KBM-7 (cell line): ENCODE measurements at places on chromosomes 5 and 9.
A peak's percentile ranks its signal among the peaks of the same experiment; 100 is the strongest.

GRCh38 chr5:32753765-32754164 is 42.6 kb downstream of the NPR3 start:
- DNase-seq = peak; percentile 35

- no peak for DNase-seq
These were observed 323.8 kb downstream of the TMEM167A start for GRCh38 chr5:82753374-82753773.

- no peak for DNase-seq
These were observed 480.3 kb upstream of the SEMA6A start for GRCh38 chr5:117054911-117055310.

GRCh38 chr5:92864591-92864990 is 716.4 kb downstream of the NR2F1-AS1 start:
- no peak for DNase-seq

GRCh38 chr9:10701906-10702305 is 89.1 kb upstream of the PTPRD start:
- DNase-seq = no peak

- DNase-seq = no peak
These were observed 6.7 kb downstream of the NCBP1 start for GRCh38 chr9:97640325-97640724.

GRCh38 chr5:55575815-55576583 is 41.2 kb upstream of the PLPP1 start:
- peak; percentile 90 for DNase-seq

DNA sequence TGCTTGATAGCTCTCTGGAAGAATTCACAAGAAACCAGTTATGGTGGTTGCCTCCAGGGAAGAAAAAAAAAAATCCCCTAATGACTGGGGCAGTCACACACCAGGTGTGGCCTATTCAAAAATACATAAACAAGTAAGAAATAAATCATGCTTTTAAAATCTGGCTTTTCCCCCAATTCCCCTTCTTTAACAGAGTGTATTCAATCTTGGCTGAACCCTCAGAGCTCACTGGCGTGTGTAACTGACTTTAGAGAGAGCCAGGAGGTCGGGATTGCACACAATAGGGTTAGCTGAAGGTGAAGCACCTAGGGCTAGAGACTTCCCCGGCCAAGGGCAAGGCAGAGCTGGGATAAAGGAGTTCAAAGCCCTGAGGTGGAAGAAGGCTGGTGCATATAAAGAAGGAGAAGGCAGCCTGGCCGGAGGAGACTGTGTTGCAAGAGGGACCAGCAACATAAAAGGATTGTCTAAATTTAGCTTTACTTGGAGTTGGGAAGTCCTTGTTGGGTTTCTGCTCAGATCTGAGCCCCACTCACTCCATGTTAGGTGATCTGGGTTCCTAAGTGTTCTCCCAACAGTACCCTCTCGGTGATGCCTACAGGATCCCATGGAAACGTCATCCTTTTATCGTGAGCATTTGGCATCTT is 19.7 kb downstream of the FNBP1 start:
- DNase-seq = no peak

- no peak for DNase-seq
These were observed 84.3 kb upstream of the SLC1A3 start for GRCh38 chr5:36521838-36522745.

DNA sequence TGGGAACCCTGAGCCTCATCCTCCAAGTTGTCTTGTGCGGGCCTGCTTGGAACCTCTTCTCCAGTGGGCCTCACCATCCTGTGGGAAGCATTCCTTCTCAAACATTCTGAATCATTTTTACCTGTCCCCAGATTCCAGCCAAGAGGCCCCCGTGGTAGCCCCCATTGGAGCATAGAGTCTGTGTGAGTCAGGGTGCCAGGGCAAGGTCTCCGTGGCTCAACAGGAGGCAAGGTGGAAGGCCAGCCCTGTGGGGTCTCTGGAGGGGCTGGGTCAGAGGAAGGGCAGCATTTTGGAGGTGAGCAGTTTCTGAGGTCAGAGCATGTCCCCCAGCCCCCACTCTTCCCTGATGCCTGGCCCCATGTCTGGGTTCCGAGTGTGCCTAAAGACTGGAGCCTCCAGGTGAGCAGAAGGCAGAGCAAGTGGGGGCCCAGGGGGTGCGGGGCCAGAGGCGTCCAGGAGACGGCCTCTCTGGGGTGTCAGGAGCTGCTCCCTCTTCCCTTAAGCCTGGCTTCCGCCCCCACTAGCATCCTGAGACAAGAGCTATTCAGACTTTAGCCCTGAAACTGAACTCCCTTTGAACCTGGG is 2.1 kb downstream of the CACNA1B start:
- DNase-seq = no peak

GRCh38 chr9:129781981-129782380 is 21.0 kb upstream of the TOR1B start:
- DNase-seq = no peak

DNA sequence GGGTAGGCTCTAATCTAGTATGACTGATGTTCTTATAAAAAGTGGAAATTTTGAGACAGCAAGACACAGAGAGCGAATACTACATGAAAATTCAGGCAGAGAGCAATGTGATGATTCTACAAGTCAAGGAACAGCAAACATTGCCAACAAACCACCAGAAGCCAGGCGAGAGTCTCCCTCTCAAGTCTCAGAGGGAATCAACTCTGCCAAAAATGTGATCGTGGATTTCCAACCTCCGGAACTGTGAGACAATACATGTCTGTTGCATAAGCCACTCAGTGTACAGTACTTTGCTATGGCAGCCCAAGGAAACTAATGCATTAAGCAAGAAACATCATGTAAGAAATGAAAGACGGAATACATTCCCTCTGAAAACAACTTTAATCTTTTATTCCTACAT is 52.1 kb upstream of the CCNG1 start:
- DNase-seq = no peak

GRCh38 chr9:112925058-112925641 is 34.5 kb upstream of the SLC46A2 start:
- DNase-seq = peak; percentile 66

DNA sequence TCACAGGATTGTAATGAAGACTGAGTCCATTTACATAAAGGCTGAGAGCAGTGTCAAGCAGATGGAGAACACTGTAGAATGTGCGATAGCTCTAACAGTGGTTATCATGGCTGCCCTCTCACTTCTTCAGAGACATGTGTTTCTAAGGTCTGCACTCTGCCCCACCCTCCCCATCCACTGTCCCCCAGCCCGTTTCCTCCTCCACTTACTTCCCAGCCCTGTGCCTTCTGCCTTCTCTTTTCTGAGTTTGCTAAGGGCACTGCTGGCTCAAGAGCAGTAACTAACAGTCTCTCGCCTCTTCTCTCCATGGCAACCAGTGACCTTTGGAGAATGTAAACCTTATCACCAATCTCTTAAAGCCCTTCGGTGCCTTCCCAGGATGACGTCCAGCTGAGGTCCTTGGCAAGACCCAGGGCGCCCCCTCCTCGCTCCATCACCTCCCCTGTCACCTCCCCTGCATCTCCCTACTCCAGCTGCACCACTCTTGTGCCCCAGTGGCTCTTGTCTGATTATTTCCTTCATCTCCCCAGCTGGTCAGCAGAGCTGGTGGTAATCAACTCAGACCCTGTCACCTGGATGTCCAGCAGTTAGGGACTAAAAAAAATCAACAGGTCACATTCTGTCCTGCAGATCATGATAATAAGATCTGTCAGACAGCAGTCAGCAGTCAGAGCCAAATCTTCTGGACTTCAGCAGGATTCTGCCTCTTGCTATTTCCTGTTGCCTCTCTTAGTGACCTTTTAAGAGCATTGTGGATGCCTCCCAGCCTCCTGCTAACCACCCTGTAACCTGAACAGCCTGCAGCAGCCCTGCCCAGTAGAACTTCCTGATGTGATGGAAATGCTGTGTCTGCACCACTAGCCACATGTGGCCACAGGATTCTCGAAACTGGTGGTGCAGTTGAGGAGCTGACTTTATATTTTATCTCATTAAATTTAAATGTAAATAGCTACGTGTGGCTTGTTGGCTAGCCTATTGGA is 9.0 kb downstream of the FXN start:
- peak; percentile 33 for DNase-seq

GRCh38 chr5:68818057-68818695 is 275.6 kb upstream of the SLC30A5 start:
- no peak for DNase-seq

GRCh38 chr9:72986522-72987116 is 33.8 kb upstream of the ALDH1A1 start:
- DNase-seq = no peak

GRCh38 chr5:123605822-123606221 is 93.8 kb downstream of the CSNK1G3 start:
- DNase-seq = no peak

GRCh38 chr5:54603372-54603771 is 85.8 kb downstream of the SNX18 start:
- DNase-seq = no peak

DNA sequence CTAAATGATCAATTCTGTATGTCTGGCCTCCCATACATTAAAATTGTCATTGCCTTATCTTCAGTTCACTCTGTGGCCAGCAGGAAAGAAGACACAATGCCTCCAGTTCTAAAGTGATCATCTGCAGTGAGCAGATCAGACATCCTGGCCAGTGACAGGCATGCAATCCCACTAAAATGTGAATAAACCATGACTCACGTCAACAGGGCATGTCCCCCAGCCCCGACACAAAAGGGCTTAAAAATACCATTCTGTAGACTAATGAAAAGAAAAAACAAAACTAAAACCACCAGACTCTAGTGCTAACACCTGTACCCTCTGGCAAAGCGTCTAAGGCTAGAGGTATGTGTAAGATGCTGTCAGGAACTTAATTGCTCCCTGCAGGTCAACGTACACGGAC is 38.5 kb downstream of the DDX31 start:
- DNase-seq = no peak

- no peak for DNase-seq
These were observed 381.6 kb upstream of the ADAMTS16 start for GRCh38 chr5:4758550-4758949.

DNA sequence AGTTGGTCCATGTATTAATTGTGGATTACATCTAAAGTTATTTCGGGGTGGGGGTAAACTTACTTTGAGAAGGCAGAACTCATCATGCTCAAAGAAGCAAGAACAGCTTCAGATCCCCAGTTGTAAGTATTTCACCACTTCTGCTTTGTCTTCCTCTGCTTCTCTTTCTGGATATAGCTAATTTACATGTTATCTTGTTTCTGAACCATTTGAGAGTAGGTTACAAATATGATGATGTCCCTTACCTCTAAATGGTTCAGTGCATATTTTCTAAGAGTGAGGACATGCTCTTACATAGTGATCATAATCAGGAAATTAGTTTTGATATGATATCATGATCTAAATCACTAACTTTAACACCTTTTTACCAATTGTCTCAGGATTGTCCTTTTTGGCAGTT is 11.9 kb downstream of the TRIO start:
- DNase-seq = peak; percentile 51

DNA sequence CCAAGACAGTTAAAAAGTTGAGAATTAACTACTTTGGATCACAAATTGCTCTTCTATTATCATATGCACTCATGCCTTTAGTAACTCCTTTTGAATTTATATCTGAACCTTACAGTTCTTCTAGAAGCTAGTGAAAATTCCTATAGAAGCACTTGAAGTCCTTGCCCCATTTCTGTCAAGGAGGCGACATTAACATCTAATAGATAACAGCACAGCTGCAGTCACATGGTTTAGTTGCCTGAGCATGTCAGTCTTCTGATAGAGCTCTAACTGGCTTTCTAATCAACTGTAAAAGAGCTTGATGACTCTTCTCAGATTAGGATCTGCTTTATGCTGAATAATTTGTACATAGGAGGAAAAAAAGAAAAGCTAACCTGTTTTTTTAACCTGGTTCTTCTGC is 9.0 kb downstream of the RFESD start:
- no peak for DNase-seq

GRCh38 chr5:150168864-150169263 is 2.3 kb downstream of the CDX1 start:
- DNase-seq = no peak

DNA sequence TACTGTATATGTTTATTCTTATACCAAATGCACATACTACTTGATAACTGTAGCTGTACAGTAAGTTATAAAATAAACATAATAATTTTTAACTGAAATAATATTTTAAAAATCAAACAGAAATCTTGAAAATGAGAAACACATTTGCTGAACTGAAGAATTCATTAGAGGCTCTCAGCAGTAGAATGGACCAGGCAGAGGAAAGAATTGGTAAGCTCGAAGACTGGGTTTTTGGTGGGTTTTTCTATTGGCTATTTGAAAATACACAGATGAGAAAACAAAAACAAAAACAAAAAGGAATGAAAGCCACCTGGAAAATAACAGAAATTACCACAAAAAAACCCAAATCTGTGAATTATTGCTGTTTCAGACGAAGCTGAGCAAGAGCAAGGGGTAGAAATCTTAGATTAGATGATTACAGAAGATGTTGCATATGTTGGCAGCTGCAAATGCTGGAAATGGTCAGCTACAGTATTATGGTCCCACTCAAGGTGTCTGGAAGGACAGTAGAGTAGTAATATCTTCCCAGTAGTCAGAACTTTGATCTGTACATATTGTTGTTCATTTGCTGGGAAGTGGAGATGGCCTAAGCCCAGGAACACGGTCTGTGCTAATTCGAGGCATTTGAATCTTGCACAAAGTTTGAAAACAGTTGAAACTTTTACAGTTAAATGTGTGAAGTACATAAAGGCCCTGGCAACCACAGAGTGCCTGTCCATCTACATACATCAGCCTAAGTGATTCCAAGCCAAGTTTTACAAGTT is 233.4 kb downstream of the COMMD10 start:
- DNase-seq = no peak

GRCh38 chr5:127256886-127257597 is 33.6 kb upstream of the MEGF10 start:
- DNase-seq = no peak

- DNase-seq = no peak
These were observed 197.8 kb downstream of the GLIS3 start for GRCh38 chr9:4102078-4102477.

GRCh38 chr5:154514331-154514730 is 36.3 kb upstream of the HAND1 start:
- DNase-seq = no peak

DNA sequence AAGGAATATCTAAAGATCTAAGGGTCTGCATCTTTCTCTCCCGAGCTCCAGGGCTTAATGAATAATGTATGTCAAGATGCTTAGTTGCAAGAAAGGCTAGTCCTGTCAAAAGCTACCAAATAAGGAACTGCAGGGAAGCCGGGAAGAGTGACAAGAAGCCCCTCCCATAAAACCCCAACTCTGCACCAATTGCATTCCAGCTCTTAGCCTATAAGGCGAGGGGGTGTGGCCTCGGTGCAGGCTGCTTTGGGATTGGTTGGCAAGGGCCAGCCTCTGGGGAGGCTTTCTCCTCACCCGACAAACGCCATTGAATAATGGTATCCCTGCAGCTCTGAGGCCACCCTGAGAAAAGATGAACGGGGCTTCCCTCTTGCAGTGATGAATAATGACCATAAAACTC is 416.9 kb downstream of the RAB3C start:
- DNase-seq = no peak

DNA sequence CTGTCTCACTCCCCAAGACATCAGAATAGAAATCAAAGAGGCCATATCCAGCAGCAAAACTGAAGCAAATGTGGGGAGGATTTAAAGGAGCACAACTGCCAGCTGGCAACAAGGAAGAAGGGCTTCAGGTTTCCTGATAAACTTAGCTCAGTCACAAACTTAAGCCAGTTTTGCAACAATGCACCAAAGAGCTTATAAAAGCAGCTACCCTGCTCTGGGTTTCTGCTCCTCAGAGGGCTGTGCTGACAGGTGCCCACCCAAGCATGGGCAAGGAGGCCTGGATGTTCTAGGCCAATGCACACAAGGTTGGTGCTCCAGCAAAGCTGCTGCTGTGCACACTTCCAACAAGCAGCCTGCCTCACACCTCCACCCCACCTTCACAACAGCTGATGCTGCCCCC is 132.9 kb downstream of the SIL1 start:
- no peak for DNase-seq

- DNase-seq = peak; percentile 78
These were observed 194.1 kb downstream of the GNA14 start for GRCh38 chr9:77453825-77454647.
